ENCODE measurements at places on chromosomes 3 and 15. TPM values are rescaled to one million over a fixed set of nuclear protein-coding genes. Genes with fewer than 3 reads are reported as not detected.

The HSPBAP1 gene
- total RNA-seq: 8.0 TPM

The RTP1 gene
- not detected for total RNA-seq

The RNF7 gene
- total RNA-seq: 39.5 TPM

The WNT5A gene
- total RNA-seq: 77.3 TPM
